NCI-H2171 (cell line): ENCODE measurements at places on chromosomes 7 and 10.

DNA sequence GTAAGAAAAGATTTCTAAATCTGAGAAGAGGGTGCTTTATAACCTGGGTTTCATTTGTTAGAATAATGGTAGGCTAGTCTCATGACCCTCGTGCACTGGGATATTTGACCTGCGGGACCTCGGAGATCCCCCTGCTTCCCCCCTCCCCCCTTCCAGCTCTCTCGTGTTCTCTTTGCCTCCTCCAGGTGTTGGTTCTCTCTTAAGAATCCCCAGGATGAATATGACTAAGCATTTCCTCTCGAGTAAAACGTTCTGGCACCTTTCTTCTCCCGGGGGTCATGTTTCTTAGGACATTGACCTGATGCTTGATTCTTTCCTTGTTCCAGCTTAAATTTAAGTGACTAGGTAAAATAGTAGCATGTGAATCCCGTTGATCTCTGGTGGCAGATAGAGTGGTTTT, 71.2 kb downstream of the SHH start:
- DNase-seq: no peak

DNA sequence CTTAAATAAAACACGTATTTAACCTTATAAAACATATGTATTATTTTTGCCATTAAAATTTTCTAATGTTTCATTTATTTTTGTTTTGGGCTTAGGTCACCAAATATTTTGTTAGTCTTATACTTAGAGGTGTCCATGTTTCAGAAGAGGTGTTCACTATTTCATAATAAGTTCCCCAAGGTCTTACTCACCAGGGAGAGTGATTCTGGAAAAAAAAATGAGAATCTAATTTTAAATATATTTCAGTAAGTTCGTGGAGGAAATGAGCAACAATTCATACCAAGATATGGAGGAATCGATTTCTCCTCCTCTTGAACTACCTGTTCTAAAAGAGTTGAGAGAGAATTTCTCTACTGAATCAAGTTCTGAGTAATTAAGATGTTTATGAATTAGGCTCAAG, 271.6 kb upstream of the SLC26A5 start:
- DNase-seq: no peak

GRCh38 chr10:9792181-9792580, 1225.5 kb upstream of the CELF2 start:
- no peak for DNase-seq

DNA sequence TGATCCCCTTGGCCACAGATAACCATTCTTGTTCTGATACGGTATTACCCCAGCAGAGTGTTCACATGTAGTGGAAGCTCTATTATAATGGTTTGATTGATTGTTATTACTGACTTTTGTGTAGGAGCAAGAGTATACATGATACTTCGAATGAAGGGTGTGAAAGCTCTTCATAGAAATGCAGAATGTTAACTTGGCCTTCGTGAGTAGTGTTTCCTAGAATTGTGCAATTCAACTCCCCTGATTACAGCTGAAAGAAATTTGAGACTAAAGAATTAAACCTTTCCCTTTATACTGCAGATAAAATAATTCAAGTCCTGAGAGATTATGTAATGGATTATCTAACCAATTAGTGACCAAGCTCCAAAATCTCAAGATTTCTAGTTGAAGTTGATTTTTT, 38.2 kb downstream of the MKLN1 start:
- no peak for DNase-seq

DNA sequence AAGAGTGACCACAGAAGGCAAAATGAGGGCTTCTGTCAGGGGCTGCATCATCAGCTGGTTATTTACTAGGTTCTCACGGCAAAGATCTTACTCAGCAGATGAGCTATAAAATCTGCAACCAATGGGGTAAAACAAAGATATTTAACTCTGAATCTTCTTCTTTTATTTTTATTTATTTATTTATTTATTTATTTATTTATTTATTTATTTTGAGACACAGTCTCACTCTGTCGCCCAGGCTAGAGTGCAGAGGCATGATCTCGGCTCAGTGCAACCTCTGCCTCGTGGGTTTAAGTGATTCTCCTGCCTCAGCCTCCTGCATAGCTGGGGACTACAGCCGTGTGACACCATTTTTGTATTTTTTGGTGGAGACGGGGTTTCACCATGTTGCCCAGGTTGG, 11.3 kb downstream of the C10orf143 start:
- no peak for DNase-seq

DNA sequence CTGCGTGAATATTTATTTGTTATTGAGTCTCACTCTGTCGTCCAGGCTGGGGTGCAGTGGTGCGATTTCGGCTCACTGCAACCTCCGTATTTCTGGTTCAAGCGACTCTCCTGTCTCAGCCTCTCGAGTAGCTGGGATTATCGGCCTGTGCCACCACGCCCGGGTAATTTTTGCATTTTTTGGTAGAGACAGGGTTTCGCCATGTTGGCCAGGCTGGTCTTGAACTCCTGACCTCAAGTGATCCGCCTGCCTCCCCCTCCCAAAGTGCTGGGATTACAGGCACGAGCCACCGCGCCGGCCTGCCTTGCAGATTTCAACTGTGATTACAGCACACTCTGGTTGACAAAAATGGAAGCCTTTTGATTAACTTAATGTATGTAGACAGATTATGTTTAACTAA, 730.0 kb upstream of the VSTM2A start:
- no peak for DNase-seq

- no peak for DNase-seq
Observed at GRCh38 chr10:112379635-112380296, 5.8 kb downstream of the ACSL5 start.

DNA sequence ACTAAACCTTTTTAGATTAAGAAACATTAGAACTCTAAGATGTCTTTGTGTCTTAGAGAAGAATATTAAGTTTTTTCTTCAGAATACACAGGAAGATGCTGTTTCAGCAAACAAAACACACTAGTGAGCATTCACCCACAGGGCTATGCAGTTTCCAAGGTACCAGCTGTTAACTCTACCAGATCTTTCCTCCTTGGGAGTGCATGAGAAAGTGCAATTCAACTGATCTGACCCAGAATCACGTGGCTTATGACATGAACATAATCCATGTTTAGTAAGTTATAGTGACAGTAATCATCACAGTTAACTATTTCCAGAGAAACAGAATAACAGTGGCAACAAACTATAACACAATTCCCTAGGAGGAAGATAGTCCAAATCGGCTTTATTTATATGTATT, 270.7 kb downstream of the CACNA2D1 start:
- DNase-seq: peak; percentile 10

DNA sequence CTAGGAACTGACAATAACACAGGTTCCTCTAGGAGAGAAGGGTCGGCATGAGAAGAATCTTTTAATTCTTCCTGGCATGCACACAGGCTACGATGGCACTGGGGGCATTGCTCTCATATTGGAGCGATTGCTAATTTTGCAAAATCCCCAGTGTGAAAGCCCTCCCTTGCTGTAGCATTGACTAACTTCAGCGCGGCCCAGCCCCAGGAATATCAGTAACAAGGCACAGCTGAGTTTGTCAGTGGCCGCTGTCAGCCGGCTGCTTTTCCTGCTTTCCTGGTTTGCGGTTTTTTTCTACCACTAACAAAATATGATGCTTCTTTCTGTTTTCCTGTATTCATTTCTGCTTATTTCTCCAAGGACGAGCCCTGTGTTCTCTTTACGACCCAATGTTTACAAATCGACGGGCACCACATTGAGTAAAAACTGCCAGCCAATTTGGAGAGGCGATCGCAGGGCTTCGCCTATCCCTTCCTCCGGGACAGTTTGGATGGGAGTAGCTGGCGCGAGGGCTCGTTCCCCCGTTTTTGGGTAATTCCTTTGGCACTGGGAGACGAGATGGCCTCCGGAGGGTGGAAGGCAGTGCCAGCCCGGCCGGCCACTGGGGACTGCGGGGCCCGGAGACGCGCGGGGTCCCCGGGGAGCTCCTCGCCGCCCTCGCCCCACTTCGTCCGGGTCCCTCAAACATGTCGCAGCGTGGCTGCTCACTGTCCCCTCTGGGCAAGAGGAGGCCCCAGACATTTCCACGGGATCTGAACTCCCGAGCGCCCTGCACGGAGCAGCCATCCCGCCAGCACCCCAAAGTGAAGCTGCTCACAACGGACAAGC, 967 bp downstream of the ADARB2 start:
- DNase-seq: no peak

DNA sequence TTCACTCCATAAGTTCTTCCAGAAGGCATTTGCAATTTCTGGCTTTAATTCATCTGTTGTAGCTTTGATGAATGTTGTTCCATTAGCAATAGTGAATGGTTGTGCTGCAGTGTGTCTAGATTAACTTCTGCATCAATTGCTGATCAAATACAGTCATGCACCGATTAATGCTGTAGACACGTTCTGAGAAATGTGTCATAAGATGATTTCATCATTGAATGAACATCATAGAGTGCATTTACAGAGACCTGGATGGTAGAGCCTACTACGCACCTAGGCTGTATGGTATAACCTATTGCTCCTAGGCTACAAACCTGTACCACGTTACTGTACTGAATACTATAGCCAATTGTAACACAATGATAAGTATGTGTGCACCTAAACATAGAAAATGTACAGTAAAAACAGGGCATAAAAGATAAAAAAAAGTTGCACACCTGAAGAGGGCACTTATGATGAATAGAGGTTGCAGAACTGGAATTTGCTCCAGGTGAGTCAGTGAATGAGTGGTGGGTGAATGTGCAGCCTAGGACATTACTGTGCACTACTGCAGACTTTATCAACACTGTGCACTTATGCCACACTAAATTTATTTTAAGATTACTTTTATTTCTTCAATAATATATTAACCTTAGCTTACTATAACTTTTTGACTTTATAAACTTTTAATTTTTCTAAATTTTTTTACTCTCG, 170.7 kb downstream of the HERPUD2 start:
- no peak for DNase-seq

DNA sequence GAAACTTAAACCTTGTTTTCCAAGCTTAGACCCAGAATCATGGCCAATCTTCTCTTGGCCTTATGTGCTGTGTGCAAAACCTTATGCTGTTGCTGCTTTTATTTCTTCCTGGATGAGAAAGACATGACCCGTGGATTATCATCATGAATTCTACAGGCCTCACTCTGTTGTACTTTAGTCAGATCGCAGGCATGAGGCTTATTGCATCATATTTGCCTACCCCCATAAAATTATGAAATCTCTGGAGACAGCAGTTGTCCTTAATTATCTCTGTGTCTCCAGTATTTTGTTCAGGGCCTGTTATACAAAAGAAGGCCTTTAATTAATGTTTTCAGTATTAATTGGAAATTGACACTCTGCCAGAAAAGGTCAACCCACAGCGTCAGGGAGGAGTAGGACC, 71.6 kb downstream of the PLCE1 start:
- DNase-seq: no peak

DNA sequence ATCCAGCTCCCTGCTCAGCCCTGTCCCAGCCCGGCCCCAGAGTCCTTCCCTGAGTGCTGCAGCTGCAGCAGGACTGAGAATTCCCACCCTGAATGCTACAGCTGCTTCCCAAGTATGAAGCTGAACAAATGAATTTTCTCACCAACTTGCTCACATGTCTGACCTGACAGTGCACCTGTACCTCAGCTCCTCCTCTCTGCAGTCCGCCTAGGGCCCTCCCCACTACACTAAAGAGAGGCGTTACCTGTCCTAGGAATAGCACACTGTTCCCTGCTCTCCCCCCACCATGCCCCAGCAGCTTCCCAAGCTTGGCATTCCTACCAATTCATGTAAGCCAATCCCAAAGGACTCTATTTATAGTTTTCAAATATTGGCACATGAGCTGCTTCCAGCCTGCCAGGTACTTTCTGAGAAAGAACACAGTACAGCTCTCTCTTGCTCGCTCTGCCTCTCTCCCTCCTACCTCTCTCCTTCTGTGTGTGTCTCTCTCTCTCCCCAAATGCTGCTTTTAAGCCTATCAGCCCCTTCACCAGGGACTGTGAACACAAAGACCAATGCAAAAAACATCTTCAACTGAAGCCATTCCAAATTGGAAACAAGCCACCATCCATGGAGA, 400.1 kb downstream of the TNS3 start:
- DNase-seq: peak; percentile 29

GRCh38 chr7:99876491-99876890, 342 bp downstream of the OR2AE1 start:
- no peak for DNase-seq

DNA sequence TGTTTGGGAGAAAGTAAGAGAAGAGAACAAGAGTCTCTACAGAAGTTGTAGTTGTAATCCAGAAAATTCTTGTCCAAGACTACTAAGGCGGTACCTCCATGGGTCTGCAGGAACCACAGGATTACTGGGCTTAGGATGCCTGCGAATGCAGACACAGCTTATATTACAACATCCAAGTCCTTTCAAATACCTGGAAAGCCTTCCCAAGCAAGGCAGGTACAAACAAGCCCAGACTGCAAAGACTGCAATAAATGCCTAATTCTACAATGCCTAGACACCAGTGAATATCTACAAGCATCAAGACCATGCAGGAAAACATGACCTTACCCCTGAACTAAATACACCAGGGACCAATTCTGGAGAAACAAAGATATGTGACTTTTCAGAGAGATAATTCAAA, 178.2 kb downstream of the ARL4A start:
- no peak for DNase-seq

DNA sequence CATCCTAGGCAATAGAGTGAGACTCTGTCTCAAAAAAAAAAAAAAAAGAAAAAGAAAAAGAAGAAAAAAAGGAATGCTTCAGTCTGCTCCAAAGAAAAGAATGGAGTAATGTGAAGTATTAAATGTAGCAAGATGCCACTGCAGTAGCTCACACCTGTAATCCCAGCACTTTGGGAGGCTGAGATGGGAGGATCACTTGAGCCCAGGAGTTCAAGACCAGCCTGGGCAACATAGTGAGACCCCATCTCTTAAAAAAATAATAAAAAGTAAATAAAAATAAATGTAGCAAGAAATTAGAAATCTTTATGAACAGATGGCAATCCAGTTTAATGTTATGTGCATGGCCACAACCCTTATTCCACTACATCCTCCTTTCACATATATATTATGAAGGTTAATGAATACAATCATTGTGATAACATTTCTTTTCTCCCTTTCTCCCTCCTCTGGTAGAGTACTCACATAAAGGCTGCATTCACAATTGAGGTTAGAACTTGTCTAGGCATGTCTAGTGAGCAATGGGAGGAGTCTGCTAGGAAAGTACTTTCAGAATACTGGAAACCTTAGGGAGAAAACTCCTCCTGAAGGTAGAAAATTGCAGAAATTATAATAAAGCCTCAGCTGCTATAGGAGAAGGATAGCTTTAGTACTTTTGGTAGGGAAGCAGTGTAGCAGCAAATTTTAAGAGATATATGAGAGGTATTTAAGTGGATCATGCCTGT, 20.4 kb downstream of the KLLN start:
- no peak for DNase-seq

- DNase-seq: no peak
Observed at GRCh38 chr7:112581529-112581928, 100.7 kb downstream of the LSMEM1 start.

- DNase-seq: no peak
Observed at GRCh38 chr7:99000196-99000903, 122.0 kb downstream of the TRRAP start.

- DNase-seq: no peak
Observed at GRCh38 chr10:2335626-2336025, 598.3 kb upstream of the ADARB2 start.

- DNase-seq: no peak
Observed at GRCh38 chr7:104267701-104268368, 60.0 kb upstream of the ORC5 start.

GRCh38 chr7:16978358-16979244, 96.8 kb upstream of the AGR3 start:
- DNase-seq: no peak
